ENCODE measurements at places on chromosomes 2 and 18.

GRCh38 chr2:159045545-159046454 is 77.4 kb downstream of the TANC1 start:
- no peak for DNase-seq

- no peak for DNase-seq
These were observed 517.9 kb upstream of the SPHKAP start for GRCh38 chr2:228699400-228699799.

GRCh38 chr2:39942950-39943349 is 163.9 kb upstream of the THUMPD2 start:
- DNase-seq = no peak

DNA sequence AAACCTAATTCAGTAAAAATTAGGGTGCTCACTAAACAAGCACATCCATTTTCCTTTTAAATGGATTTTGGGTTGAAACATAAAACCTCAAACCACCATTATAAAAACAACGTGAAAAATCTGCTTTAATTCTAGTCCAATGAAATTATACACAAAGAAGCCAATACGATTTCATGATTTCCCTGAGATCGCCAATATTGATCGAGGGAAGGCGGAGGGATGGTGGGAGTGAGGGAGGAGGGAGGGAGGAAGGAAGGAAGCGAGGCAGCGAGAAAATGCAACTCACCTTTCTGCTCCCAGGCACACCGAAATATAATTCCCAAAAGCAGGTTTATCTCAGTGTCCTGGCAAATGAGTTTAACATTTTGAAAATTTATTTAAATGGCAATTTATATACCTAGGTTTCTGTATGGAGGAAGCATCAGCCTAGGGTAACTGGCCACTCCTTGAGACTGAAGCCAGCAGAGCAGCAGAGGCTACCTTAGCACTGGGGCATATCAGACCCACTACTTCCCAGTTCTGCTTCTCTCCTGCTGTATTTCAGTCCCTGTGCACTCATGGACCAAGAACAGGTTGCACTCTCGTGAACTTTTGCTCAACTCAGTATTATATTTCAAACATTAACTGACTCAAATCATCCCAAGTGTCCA is 2.3 kb upstream of the ONECUT2 start:
- no peak for DNase-seq

- no peak for DNase-seq
These were observed 21.8 kb downstream of the SP140L start for GRCh38 chr2:230348787-230349186.

DNA sequence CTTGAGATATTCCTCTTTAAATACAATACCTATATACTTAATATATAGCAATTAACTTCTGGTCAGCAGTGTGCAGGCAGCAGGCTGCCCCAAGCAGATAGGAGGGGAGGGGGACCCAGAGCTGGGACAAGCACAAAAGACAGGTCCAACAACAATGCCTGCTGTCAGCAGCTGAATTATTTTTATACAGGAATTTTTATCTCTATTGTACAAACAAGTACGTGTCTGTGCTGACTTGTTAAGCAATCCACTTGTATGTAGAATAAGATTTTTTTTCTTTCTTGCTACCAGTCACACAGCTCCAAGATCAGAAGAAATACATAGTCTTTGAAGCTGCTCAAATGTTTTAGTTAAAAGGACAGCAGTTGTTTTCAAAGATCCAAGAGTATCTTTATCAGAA is 16.7 kb downstream of the BCL11A start:
- DNase-seq = no peak

DNA sequence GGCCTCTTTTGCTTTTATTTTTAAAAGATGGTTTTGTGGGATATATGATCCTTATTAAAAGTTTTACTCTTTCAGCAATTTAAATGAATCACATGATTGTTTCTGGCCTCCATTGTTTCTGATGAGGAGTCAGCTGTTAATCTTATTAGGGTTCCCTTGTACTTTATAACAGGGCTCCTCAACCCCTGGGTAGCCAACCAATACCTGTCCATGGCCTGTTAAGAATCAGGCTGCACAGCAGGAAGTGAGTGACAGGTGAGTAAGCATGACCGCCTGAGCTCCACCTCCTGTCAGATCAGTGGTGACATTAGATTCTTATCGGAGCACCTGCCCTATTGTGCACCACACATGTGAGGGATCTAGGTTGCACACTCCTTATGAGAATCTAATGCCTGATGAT is 45.1 kb upstream of the FAM98A start:
- no peak for DNase-seq

- DNase-seq = no peak
These were observed 158.5 kb downstream of the LAMA1 start for GRCh38 chr18:6959110-6959509.

- no peak for DNase-seq
These were observed 173.4 kb downstream of the EIPR1 start for GRCh38 chr2:3204031-3204821.

GRCh38 chr2:46275995-46276394 is 21.2 kb upstream of the EPAS1 start:
- DNase-seq = no peak

GRCh38 chr2:103249462-103249861 is 487.6 kb downstream of the TMEM182 start:
- no peak for DNase-seq

Measured in anterior cingulate cortex (tissue), 58 donors.